ENCODE measurements at places on chromosomes 11 and 22.

DNA sequence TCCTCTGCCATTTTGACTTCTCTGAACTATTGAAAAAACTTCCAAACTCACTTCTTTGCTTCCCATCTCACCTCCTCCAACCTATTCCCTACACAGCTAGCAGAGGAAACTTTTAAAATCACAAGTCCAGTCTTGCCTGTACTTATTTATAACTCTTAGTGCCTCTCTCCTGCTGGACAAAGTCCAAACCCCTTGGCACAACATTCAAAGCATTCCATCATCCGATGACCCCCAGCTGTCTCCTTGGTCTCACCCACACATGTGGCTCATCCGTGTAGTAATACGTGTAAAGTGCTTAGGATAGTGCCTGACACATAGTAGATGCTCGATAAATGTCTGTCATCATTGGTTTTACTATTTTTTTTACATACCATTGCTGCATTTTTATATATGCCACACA is 101.4 kb downstream of the PARVA start:
- no peak for DNase-seq

DNA sequence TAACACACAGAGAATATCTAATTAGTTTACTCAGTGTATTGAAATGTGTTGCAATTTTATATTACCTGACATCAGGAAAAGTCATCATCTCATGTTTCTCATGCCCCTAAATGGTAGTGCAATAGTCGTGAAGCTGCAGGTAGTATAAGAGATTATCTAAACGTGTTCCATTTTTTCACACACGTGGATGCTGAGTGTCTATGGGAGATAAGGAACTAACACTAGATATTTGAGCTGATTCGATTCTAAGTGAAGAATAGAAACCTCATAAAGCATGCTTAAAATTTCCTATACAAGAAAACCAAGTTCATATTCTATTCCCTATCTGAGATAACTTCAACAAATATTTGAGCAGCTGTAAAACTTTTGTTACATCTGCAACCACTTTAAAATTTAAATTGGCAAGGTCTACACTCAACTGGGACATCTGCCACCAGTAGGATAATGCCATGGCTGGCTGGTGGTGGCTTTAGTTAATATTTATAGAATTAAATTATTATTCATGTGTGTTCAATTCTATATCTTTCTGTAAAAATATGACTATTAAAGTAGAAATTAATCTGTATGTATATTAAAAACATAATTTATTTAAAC is 388.8 kb downstream of the LUZP2 start:
- no peak for DNase-seq

DNA sequence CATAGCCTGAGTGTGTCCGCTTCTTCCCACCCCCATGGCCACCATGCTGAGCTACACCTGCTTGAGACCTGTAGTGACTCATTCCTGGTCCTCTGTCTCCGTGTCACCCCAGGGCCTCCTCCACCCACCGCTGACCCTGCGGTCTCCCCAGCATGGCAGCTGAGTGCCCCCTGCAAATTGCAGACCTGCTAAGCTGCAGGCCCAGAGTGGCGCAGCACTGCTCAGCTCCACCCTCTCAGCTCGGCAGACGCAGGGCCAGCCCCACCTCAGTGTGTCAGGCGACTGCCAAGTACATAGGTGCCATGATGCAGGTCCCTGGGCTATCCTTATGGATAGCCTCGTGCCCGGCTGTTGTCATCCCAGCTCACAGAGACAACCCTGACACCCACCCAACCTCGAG is 13.1 kb downstream of the MS4A15 start:
- DNase-seq: no peak

DNA sequence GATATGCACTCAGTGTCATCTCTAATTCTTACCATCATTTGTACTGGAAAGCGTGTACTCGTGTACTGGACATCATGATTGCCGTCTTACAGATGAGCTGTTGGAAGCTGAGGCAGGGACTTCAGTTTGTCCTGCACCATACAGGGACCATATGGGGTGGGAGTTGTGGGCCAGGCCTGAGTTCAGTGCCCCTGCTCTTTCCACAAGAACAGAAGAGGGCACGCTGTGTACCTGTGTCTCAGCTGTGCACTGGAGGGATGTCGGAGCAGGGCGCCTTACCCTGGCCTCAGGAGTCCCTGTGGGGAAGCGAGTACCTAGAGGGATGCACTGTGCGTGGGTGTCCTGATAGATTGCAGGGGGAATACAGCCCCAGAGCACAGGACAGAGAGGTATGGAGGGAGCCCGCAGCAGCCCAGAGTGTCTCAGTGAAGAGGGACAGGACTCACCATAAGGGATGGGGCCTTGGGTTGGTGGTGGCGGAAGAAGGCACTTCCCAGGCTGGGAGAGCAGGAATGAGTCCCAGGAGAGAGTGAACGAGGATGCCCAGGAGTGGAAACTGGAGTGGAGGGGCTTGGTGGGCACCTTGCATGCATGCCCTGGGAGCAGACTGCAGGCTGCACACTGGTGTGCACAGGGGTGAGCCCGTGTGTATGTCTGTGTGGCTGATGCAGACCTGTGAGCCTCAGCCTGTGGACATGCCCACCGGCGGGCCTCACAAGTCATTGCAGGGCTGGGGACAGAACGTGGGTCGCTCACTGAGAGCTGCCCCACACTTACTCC is 329.7 kb downstream of the TBC1D22A start:
- no peak for DNase-seq

- no peak for DNase-seq
These were observed 35.1 kb downstream of the TTC17 start for GRCh38 chr11:43393765-43394355.

GRCh38 chr11:3879216-3879966 is 23.9 kb downstream of the STIM1 start:
- no peak for DNase-seq

GRCh38 chr22:39658367-39658766 is 87.8 kb downstream of the CACNA1I start:
- no peak for DNase-seq

GRCh38 chr22:28734393-28734792 is 7.2 kb downstream of the CHEK2 start:
- no peak for DNase-seq

DNA sequence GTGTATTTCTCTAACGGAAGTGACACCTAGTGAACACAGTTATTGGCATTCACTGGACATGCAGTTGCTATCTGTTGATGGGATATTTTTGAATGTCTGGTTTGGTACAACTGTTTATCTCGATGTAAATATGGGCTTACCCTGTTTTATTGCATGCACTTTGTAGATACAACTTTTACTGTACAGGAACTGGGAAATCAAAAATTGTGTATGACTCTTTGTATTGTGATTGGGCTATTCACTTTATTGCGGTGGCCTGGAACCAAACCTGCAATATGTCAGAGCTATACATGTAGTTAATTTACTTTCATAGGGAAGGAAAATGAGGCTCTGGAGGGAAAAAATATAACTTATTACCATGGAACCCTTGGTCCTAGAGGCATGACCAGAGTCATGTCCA is 380.7 kb upstream of the KIRREL3 start:
- DNase-seq: no peak

DNA sequence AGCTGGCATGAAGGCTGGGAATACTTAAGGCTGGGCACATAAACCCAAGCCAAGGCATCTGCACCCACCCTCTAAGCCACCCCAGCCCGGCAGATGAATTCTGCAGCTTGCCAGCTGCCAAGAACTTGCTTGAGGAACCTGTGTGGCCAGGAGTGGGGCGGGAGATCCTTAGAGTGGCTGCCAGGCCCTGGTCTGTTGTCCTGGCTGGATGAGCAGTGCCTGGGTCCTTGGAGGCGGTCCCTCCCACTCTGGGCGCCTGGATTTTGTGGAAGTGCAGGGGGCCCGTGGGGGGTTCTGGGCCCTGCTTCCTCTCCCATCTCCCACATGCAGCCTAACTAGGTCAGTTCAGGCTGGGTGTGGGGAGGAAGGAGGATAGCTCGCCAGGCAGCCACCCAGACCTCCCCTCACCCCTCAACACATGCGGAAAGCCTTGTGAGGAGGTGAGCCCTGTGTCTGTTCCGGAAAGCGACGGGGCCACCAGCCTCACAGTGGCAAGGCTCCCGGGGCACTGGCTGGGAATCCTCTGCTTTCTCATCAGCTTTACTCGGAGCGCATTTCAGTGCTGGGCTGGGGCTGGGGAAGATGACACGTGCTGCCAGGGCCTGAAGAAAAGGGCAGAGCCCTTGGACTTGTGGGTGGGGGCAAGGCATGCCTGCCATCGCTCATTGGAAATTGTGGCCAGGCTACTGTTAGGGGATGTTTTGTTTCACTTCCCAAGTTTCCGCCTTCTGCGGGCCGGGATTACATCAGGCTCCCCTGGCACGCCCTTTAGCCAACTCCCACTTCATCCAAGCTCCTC is 8.4 kb downstream of the DAGLA start:
- DNase-seq: no peak

DNA sequence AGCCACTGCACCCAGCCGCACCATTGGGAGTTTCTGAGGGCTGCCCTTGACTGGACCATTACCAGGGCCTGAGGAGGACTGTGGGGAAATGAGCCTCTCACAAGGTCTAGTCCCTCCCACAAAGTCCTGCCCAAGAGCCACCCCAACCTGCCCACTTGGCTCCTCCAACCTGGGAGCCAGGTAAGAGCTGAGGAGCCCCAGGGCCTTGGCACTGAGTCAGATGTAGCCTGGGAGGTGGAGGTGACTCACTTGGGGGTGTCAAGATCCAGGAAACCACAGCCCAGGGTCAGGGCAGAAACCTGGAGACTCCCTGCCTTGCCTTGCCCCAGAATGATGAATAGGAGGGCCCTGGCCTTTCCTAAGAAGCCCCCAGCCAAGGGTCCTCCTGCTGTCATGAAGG is 25.8 kb upstream of the P2RY2 start:
- no peak for DNase-seq

GRCh38 chr11:31987118-31988005 is 103.5 kb upstream of the RCN1 start:
- no peak for DNase-seq

GRCh38 chr22:50236731-50237409 is 8.0 kb downstream of the TUBGCP6 start:
- no peak for DNase-seq

Measured in stimulated activated CD4-positive, alpha-beta T cell treated with anti-CD3 and anti-CD28 coated beads, Interleukin-1b, Interleukin-23, amount 100 ng/mL, for 1 hour (primary cell).